HT1080 (cell line): ENCODE measurements at places on chromosomes 12 and 14. TPM values are rescaled to one million over a fixed set of nuclear protein-coding genes. Genes with fewer than 3 reads are reported as not detected.

LRTM2 gene
- total RNA-seq: not detected in 2 replicates

AMN gene
- not detected in 2 replicates for total RNA-seq

C14orf119 gene
- 82.8 and 89.1 TPM in 2 replicates for total RNA-seq

KRT85 gene
- not detected in 2 replicates for total RNA-seq

FGF6 gene
- not detected in 2 replicates for total RNA-seq
